ENCODE measurements at places on chromosomes 2 and 18.

GRCh38 chr2:61179701-61180639 is 18.0 kb downstream of the C2orf74 start:
- DNase-seq, result no peak

DNA sequence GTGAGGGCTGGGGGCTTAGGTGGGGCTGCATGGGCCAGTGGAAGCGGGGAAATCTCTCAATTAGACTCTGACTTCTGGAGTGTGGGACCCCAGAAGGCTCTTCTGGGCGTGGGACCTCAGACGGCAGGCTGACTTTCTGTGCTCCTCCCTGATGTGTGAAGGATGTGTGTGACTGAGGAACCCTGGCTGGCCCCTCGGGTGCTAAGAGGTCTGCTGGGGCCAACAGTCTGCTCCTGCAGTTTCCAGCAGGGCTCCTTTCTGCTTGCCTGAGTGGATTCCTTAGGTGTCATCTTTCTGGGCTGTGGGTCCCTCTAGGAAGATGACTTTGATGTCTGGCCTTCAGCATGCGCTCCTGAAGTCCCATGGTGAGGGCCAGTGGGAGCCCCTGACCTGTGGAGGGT is 167.5 kb downstream of the DYSF start:
- DNase-seq, result no peak

DNA sequence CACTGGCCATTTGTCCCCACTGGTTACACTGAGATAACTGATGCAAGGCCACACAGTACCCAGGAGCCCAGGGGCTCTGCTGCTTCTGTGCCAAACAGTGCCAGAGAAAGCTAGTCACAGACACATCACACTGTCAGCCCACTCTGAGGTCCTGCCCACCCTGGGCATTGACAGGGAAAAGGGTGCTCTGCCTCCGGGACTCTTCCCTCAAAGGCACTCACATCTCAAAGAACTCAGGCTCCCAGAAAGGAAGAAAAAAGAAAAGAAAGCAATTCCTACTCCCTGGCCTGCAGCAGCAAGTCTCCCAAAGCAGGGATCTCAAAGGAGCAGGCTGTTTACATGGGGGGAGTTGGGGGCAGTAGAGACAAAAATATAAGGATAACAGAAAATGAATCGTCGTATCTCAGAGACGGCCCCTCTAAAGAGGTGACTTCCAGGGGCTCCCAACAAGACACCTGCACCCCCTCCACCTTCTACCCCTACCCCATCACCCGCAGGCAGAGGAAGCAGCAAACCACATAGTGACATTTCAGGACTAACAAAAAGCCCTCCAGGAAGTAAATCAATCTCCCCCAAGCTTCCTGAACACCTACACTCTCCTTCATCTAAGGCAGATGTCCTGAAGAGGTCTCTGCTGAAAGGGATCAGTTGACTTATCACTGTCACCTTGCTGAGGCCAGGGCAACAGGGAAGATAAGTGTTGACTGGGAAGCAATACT is 247.6 kb downstream of the TNS1 start:
- DNase-seq, result no peak

GRCh38 chr2:12316476-12316875 is 400.3 kb upstream of the TRIB2 start:
- no peak for DNase-seq

GRCh38 chr18:79371561-79372121 is 24.1 kb upstream of the NFATC1 start:
- no peak for DNase-seq

DNA sequence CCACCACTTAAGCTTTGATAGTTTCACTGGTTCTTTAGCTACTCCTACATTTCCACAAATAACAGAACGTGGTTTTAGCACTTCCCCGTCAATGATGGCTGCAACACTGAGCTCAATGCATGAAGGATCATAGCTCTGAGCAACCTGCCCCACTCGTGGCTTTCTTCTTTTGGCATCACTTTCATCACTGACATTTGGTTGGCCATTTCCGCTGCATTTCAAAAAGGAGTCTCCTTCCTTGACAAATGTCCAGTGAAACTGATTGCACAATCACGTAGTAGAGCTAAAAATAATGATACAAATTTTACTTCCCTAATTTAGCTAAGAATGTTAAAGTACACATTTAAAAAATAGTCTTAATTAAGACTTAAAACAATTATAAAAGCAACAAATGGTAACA is 205.2 kb upstream of the HDAC4 start:
- DNase-seq, result no peak

Measured in activated CD8-positive, alpha-beta memory T cell treated with anti-CD3 and anti-CD28 coated beads for 1 hour (primary cell).